Spleen (tissue), 13 donors: ENCODE measurements at places on chromosomes 5 and 9.

DNA sequence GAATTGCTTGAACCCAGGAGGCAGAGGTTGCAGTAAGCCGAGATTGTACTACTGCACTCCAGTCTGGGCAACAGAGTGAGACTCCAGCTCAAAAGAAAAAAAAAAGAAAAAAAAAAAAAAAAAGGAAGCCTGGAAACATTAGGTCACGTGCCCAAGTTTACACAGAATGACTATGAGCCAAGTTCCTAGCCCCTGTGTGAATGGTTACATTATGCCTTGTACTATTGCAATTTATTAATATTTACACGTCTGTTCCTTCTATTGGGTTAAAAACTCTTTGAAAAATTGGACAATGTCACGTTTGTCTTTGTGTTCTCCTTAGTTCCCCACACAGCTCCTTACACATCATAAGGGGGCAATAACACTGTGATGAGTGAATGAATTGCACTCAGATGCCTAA, 33.5 kb upstream of the SLC28A3 start:
- DNase-seq = no peak

DNA sequence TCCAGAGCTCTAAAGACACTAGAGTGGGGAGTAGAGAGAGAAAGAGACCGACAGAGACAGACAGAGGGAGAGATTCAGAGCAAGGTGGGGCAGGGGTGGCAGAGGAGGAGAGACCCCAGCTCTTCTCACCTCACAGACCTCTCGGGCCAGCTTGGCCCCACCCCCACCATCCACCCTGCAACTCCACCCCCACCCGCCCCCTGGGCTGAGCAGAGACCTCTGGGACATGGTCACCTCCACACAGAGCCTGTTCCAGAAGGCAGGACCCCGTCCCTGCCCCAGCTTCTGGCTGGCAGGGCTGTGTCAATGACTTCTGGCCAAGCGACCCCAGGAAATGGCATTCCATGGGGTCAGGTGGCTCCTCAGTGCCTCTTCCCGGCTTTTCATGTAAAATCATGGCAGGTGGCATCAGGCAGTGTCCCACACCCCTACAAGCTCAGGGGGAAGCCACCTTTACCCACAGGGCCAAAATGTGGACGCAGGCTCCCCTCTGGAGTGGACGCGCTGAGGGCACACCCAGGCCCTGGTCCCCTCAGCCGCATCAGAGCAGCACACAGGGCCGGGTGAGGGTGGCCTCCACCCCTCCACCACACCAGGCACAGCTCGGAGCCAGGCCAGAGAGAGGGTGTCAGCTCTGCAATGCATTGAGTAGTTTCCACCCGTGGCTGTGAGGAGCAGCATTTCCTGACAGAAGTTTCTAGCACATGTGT, 131.2 kb upstream of the LPCAT1 start:
- no peak for DNase-seq

- no peak for DNase-seq
These were observed 175.2 kb downstream of the PAX5 start for GRCh38 chr9:36858805-36859375.

GRCh38 chr9:2884308-2884707, 40.4 kb upstream of the PUM3 start:
- no peak for DNase-seq

DNA sequence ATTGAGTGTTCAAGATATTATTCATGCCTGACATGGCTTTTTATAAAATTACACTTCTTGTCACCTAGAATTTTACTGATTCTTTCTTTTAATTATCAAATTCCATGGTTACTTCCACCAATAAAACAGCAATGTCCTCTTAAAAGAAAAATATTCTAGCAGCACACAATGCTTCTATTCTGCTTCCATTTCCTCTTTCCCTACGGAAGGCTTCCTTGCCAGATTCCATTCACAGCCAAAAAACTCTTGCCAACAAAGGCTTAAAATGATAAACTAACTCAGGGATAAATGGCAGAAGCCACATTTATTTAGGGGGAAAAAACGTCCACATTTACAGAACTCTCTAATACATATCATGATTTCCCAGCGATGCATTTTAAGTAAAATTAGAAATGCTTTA, 111.6 kb downstream of the CTNND2 start:
- DNase-seq = no peak

DNA sequence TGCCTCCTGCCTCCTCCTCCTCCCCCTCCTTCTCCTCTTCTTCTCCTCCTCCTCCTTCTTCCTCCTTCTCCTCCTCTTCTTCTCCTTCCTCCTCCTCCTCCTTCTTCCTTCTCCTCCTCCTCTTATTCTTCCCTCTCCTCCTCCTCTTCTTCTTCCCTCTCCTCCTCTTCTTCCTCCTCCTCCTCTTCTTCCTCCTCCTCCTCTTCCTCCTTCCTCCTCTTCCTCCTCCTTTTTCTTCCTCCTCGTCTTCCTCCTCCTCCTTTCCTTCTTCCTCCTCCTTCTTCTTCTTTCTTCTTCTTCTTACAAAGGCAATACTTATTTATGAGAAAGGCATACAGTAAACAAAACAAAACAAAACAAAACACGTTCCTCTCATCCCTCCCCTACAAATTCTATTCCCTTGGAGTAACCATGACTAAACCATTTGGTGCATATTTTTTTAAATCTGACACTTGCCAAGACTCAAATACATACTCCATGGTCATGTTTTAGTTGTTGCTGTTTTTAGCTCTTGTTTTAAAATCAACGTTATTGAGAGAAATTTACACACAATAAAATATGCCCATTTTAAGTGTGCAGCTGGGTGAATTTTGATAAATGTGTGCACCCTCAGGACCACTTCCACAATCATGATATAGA, 135.6 kb downstream of the FOXD1 start:
- DNase-seq = no peak

DNA sequence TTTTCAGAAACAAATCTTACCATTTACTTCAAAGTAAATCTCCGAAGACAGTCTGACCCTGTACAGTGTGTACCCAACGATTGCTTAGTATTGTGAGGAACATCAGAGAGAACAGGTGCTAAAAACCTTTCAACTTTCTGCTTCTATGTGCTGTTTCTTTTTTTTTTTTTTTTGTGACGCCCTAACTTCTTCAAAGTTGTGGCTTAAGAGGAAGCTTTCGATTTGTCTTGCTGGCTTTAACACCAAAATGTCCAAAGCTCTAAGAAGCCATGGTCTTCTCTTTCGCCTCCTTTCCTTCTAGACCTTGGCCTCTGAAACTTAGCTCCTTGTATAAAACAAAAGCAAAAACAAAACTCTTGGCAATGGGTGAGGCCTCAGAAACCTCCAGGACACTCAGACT, 1.2 kb downstream of the TNFSF8 start:
- DNase-seq = no peak

DNA sequence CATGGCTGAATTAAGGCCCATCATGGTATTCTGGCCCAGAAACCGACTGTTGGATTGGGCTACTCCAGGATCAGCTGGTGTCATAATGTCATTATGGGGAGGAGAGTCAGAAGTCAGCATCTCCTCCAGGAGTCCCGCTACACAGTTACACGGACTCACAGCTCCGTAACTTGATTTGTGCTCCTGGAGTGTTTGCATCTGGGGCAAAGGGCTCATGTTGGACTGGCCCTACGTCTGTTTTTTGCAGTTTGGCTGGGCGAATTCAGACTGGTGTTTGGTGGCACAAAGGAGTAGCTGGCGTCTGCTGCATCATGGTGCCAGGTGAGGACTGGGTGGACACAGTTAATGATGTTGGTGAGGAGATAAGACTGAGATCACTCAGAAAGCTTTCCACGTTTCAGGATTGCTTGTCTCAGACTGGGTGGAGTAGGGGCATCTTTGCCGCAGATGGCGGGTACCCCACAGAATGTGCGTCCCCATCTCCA, 31.3 kb downstream of the OR2V1 start:
- no peak for DNase-seq

DNA sequence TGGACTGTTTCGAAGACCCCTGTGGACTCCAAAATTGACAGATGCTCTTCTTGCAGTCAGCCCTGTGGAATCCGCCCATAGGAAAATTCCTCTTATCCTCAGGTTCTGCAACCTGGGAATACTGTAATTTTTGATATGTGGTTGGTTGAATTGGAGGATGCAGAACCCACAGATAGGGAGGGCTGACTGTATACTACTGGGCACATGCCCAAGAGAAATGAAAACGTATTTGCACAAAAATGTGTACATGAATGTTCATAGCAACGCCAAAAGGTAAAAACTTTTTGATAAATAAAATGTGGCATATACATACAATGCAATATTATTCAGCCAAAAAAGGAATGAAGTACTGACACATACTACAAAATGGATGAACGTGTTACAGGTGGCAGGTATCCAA, 1.9 kb upstream of the SNAPC3 start:
- no peak for DNase-seq

GRCh38 chr5:18078157-18078556, 443.9 kb downstream of the TAF11L14 start:
- DNase-seq = no peak

- DNase-seq = no peak
These were observed 96.4 kb upstream of the TAF11L2 start for GRCh38 chr5:17401470-17402288.

- no peak for DNase-seq
These were observed 276.3 kb downstream of the EPB41L4A start for GRCh38 chr5:112142769-112143270.

- no peak for DNase-seq
These were observed 346.1 kb downstream of the ANXA1 start for GRCh38 chr9:73497796-73498195.

- DNase-seq = no peak
These were observed 23.1 kb upstream of the MED10 start for GRCh38 chr5:6401410-6401809.

GRCh38 chr5:54146916-54147315, 163.5 kb downstream of the ARL15 start:
- DNase-seq = no peak

- no peak for DNase-seq
These were observed 387.0 kb upstream of the DMAC1 start for GRCh38 chr9:8186560-8186959.

DNA sequence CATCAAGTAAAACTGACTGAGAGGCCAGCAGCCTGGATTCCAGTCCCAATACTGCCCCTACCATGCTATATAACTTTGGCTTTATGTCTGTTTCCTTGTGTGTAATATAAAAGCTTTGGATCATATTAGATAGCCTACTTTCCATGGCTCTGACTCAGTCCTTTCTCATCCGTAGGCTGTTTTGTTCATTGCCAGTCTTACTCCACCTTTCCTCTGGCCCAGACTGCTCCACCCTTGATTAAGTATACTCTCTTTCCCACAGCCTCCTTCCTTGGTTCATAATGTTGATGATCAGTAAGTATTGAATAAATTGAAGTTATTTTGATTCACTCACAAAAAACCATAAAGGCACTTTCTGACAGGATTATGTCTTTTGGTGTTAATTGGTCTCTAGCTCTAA, 1.5 kb upstream of the MRPS30 start:
- no peak for DNase-seq

DNA sequence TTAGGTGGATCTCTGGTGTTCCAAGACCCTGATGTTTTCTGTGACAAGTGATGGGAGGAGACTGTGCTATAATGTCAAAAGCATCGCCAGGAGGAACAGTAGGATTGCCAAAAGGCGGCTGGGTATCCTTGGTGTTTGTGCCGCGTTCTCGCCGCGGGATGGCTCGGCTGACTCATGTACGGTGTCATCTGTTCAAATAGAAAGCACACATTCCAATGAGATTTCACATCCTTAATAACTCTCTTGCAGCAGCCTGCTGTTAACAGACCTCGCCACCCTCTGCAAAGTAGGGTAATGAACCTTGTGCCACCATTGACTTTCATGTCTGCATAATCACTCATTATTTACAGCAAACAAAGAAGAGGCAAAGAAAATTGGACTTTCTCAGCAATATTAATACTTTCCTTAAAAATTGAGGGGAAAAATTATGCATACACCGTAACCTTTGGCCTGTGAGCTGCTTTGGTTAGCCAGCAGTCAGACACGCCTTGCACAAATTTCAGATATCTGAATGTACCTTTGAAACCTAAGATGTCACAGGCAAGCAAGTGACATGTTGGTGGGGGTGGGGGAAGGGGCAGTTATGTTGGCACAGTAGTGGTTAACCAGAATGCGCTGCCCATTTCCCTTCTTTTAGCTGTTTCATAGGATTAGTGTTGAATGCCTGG, 289.4 kb downstream of the EFNA5 start:
- no peak for DNase-seq

DNA sequence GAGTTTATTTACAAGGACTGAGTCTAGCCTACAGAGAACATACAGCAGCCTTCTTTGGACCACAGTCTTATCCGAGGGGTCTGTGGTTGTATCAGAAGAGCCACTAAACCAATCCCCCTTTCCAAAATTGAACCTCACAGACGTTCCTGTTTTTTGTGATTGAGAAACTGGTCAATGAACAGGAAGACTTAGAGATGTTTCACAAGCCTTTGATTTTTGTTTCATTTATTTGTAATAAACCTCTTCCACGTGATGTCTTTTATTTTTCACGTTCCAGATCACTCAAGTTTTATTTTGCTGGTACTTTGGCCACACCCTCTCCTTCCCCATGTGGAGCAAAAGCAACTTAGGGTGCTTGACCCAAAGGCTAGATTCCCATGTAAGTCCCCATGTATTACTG, 16.1 kb downstream of the CCT5 start:
- no peak for DNase-seq

DNA sequence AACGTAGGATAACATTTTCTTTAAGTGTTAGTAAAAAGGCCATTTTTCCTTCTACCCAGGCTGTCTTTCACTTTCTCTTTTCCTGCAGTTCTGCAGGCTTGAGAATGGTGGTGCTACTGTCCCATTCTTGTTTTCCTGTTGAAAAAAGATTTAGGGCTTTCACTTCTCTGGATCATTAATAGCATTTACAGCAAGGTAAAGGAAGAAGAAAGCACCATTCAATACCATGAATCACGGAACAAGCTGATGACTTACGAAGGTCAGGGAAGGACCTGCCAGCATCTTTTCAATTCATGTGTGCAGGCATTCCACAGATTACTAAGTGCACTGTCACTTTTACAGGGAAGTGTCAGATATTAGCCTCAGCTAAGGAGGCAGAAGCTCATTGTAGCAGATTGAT, 292.8 kb downstream of the YTHDC2 start:
- no peak for DNase-seq

GRCh38 chr9:90053027-90053426, 448.2 kb downstream of the GADD45G start:
- DNase-seq = no peak

DNA sequence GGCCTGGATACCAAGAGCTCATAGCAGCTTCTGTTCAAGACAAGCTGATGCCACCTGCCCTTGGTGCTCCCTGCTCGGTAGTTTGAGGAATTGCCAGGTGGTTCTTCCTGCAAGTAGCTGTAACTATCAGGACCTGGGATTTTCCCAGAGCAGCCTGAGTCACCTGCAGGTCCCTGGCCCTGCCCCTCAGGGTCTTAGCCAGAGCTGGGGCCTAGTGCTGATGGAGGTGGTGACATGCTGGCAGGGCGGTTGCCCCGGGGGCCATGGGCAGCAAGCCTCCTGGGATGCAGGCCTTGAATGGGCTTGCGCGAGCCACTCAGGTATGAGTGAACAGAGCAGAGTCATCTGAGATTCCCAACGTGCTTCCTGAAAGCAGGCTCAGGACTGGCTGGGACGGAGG, 262.3 kb downstream of the HSPA4 start:
- DNase-seq = no peak
